ENCODE measurements at places on chromosomes 7 and 10.

DNA sequence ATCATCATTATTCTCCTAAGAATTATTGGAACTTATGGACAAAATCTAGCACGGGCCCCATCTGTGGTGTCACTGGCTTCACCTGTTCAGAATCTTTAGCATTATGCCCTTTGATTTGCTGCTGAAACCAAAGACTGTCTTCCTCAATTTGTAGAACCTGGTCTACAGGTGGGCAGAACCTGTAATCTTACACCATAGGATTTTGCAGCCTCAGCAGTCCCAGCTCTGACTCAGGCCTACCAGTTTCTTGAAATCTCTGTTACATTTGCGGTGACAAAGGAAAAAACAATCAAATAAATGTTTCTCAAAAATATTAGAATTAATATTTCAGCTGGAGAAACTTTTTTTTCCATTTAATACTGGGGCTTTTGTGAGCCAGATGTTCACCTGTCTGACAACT is 86.1 kb downstream of the EPDR1 start:
- no peak for DNase-seq

DNA sequence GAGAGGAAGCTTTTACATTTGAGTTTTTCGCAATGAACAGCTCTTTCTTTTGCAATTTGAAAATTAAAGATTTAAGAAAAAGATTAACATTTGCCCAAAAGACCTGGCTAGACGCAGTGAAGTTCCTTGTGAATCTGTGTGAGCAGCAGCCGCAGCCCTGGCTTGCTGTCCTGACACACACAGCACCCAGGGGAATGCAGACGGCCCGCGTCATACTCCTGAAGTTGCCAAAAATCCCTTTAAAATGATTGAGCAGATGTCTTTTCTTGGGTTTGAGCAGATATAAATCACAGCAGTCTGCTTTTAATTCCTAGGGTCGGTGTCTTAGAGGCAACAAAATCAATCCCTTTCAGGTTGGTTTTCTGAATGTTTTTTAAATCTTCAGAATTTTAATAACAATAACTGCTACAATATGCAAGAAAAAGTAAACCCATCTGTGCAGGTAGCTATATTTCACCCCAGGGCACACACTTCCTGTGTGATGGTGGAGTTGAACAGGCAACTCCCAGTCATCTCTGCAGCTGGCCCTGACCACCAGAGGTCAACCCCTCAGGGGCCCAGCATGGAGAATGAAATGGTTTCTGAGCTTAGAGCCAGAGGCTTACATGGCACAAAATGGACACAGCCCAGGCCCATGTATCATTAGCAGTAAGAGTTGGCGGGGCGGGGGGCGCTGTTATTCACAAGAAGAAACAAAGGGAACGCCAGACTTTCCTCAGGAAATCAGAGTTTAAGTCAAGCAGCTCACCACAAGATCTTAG is 32.2 kb upstream of the TRIL start:
- peak; percentile 51 for DNase-seq

GRCh38 chr10:94549221-94549620 is 3.6 kb downstream of the HELLS start:
- no peak for DNase-seq

DNA sequence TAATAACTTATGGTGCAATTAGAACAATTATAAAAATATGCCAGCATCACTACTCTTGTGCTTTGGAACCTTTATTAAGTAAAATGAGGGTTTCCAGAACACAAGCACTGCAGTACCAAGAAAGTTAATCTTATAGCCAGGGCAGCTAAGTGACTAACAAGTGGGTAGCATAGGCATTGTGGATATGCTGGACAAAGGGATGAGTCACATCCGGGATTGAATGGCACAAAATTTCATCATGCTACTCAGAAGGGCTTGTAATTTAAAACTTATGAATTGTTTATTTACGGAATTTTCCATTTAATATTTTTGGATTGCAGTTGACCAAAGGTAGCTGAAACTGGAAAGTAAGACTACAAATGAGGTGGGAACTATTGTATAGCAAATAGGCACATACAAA is 250.6 kb downstream of the C7orf25 start:
- DNase-seq = peak; percentile 25

DNA sequence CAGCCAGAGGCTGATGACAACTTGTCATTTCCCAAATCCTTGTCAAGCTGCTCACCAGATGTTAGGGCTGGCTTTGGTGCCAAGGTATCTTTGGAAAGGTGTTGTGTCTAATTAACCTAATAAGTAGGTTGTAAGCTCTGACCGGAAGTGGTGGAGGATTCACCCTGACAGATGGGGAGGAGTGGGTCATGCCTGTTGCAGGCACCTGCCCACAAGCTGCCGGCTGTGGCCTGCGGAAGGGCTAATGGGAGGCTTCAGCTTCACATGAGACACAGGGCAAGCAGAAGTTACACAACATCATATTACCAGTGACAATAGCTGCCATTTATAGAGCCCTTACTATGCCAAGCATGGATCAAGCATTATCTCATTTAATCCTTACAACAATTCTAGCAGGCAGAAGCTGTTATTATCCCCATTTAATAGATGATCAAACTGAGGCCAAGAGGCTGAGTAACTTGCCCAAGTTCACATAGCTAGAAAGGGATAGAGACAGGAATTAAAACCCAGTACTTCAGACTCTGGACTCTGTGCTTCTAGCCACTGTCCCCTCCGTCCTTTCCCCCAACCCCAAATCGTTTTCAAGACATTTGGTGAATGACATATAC is 63.1 kb upstream of the DUSP5 start:
- no peak for DNase-seq

DNA sequence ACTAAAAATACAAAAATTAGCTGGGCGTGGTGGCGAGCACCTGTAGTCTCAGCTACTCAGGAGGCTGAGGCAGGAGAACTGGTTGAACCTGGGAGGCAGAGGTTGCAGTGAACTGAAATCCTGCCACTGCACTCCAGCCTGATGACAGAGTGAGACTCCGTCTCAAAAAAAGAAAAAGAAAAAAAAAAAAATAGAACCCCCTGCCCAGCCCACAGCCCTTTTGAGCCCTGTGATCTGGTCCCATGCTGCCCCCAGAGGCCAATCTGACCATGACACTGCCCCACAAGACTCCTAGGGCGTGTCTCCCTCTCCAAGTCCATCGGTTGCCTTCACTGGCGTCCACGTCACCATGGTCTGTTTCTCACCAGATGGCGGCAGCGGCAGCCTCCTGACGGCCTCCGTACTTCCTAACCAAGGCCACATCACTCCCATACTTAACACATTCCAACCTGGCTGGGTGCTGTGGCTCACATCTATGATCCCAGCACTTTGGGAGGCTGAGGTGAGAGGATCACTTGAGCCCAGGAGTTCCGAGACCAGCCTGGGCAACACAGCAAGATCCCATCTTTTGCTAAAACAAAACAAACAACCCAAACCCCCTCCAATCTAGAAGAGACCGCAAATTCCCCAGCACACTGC is 18.0 kb downstream of the STX1A start:
- peak; percentile 74 for DNase-seq

- no peak for DNase-seq
These were observed 22.6 kb upstream of the DDX50 start for GRCh38 chr10:68878496-68878895.

DNA sequence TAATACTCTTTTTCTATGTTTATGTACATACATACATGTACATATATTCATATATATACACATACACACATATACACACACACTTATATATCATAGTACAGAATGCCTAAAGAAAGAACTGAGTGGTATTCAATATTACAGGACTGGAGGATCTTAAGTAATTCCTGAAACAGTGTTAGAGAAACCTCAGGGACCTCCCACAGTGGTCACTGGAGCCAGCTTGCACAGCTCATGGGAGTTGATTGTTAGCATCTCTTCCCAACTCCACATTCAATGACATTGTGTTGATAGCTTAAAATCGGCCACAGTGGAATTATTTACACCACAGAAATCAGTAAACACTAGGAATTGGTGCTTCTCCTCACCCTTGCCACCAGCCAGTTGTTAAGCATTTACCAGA is 6.0 kb downstream of the LRRC17 start:
- DNase-seq = no peak

GRCh38 chr10:3442451-3442990 is 269.9 kb upstream of the PITRM1 start:
- no peak for DNase-seq

GRCh38 chr10:90857635-90858460 is at the start of gene HTR7:
HTR7 (minus strand) TSS chr10:90858039; CDS start chr10:90857671, 368 bp downstream.
- DNase-seq = peak; percentile 89

DNA sequence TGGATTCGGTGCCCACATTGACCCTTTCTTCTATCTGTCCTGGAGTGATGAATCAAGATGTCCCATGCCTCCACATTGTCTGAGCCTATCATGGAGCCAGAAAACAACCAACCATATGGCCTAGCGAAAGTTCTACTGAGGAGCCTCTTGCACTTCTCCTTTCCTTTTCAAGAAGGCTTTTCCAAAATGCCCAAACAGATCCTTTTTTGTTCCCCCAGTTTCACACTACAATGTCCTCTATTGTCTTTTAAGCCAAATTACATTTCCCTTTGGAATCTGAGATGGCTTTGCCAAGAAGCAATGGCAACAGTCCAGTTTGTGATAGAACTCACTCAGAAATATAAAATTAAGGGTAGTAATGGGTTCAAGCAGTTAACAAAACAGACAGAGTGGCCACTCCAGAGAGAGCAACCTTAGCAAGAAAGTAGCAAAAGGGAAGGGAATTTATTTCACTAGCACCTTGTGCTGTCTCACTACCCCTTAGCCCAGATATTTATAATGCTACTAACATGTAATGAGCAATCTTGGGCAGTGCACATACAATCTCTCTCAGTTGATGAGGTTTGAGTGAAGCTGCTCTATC is 194.6 kb upstream of the PDE1C start:
- DNase-seq = no peak

DNA sequence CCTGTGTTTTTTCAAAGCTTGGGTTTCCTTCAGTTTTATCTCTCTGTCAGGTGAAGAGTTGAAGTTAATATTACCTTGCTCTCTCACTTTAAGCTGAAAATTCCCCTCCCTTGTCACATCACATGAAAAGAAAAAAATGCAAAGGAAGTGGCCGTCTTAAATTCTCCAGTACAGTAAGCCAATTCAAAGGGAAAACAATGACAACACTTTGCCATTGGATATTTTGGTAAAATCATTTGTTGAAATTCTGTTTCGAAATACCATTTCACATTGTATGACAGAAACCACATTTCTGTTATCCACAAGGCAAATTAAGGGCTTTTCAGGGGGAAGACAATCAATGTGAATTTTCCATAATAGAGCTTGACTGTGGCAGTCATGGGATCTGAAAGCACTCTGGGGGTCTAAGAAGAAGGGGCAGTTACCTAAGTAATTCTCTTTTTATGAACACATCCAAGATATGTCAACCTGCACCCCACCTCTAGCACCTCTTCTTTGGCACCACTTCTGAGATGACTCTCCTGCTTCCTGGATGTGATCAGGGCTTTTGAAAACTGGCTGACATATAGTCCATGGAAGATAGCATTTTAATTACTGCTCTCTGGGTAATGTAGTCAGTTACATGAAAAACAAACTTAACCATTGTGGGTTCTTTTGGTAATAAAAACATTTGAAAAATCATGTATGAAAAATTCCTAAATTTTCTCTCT is 63.8 kb downstream of the ENTPD1 start:
- no peak for DNase-seq

- no peak for DNase-seq
These were observed 3.9 kb upstream of the INPP5A start for GRCh38 chr10:132533571-132534260.

GRCh38 chr10:16787361-16787791 is 29.8 kb downstream of the RSU1 start:
- DNase-seq = no peak

GRCh38 chr10:80315391-80315790 is 25.9 kb upstream of the MAT1A start:
- no peak for DNase-seq

DNA sequence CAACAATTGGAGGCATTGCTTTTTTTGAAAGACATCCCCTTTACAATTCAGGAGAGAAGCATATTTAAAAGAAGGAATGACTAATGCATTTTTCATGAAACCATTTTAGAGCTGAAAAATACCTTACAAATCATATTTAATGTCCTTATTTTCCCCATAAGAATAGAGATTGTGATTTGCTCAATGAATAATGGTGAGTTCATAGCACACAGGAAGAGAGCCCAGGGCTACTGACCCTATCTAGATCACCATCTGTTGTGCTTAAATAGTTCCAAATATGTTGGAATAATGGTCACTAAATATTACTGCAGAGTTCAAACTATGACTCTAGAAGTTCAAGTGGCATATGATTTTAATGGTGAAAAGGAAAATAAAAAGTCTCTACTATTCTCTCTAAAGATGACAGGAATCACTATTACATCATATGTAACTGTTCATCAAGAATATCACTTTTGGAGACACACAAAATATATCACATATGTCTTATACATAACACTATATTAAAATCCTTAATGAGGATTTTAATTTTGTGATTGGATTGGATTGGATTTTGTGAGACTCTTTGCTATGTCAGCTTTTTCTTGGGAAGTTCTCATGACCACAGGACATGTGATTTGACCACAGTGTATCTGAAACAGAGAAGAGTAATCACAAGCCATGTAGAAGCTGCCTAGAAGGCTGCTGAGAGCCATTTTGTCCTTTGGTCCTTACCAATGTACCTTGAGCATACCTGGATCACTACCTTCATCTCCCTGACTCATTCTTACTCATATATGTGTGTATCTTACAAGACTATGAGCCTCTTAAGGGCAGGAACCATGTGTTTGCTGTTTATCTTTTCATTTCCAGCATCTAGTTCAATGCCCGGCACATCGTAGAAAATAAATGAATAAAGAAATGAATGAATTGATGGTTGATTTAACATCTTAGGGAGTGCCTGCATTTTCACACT is 26.4 kb downstream of the SLC16A9 start:
- peak; percentile 9 for DNase-seq

GRCh38 chr10:13143766-13144165 is 17.6 kb upstream of the MCM10 start:
- DNase-seq = no peak

DNA sequence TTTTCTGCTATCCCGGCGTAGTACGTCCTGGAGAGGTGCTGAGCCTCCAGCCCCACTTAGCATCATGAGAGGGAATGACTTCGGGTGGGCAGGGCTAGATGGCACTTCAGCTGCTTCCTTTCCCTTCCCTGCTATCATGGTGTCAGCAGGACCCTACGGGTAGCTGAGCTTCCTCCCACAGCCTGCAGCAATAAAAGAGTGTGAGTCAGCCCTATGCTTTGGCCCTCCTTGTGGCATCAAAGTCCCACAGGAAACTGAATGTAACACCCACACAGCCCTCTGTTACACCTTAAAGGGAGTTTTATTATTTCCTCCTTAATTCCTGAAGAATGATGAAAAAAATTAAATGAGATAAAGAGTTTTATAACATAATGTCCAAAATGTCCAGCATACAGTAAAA is 458.1 kb downstream of the RPS24 start:
- no peak for DNase-seq

- peak; percentile 72 for DNase-seq
These were observed at the start of gene DGKB for GRCh38 chr7:14902589-14903067. DGKB (minus strand) TSS chr7:14902751.
